Dermis blood vessel endothelial cell (primary cell): ENCODE measurements at places on chromosomes 5 and 9. TPM values are rescaled to one million over a fixed set of nuclear protein-coding genes. Genes with fewer than 3 reads are reported as not detected.

Gene OR13F1
- not detected in 2 replicates for total RNA-seq

Gene IFNB1
- total RNA-seq = not detected in 2 replicates

Gene CDX1
- not detected in 2 replicates for total RNA-seq

Gene GFI1B
- total RNA-seq = not detected in 2 replicates

Gene RNF183
- not detected in 2 replicates for total RNA-seq

Gene DCTN3
- total RNA-seq = 65.3 and 74.4 TPM in 2 replicates

Gene AJM1
- 1.0 TPM in 2 replicates for total RNA-seq

Gene SNCAIP
- 35.9 and 93.1 TPM in 2 replicates for total RNA-seq

Gene PPP2R2B
- total RNA-seq = not detected in 2 replicates

Gene PCDH1
- 94.4 and 162 TPM in 2 replicates for total RNA-seq

Gene ITGA1
- 75.4 and 81.2 TPM in 2 replicates for total RNA-seq

GRCh38 chr5:128143911-128144310 is 60.3 kb downstream of the SLC12A2 start:
- DNase-seq = no peak

DNA sequence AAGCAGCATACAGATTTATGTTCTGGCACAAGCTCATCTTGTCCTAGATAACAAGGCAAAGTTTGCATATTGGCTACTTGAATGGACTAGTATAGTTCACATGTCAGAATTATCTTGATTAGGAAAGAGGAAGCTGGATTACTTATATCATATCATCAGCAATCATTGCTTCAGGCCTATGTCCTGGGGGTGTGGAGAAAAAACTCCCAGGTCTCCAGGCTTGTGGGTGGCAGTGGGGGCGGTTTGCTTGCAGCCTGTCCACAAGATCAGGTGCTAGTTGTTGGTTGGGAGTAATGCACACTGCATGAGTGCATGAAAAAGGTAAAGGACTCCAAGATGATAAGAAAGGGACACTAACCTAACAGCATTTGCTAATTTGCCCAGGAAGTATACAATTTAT is 326.4 kb upstream of the PDE4D start:
- DNase-seq = no peak

- no peak for DNase-seq
Observed at GRCh38 chr5:133819977-133820471, 148.4 kb downstream of the C5orf15 start.

GRCh38 chr5:14212838-14213237 is 69.7 kb downstream of the TRIO start:
- no peak for DNase-seq

GRCh38 chr9:134424818-134425217 is 98.6 kb downstream of the RXRA start:
- no peak for DNase-seq

- no peak for DNase-seq
Observed at GRCh38 chr9:90974016-90974415, 172.4 kb downstream of the SYK start.

GRCh38 chr9:133067813-133068212 is 6.0 kb downstream of the CEL start:
- DNase-seq = no peak

- DNase-seq = no peak
Observed at GRCh38 chr5:56019306-56020272, 24.8 kb upstream of the IL6ST start.

GRCh38 chr5:5278201-5278814 is 138.2 kb downstream of the ADAMTS16 start:
- no peak for DNase-seq

GRCh38 chr9:127193483-127193882 is 71.0 kb upstream of the ANGPTL2 start:
- DNase-seq = no peak

GRCh38 chr5:322942-323879 is 1.7 kb downstream of the AHRR start:
- DNase-seq = no peak

GRCh38 chr5:2267991-2268390 is 385.3 kb upstream of the IRX4 start:
- no peak for DNase-seq

- DNase-seq = peak; percentile 88
Observed at GRCh38 chr9:36903541-36904435, 130.3 kb downstream of the PAX5 start.

GRCh38 chr9:91011891-91012290 is 210.3 kb downstream of the SYK start:
- peak; percentile 30 for DNase-seq

DNA sequence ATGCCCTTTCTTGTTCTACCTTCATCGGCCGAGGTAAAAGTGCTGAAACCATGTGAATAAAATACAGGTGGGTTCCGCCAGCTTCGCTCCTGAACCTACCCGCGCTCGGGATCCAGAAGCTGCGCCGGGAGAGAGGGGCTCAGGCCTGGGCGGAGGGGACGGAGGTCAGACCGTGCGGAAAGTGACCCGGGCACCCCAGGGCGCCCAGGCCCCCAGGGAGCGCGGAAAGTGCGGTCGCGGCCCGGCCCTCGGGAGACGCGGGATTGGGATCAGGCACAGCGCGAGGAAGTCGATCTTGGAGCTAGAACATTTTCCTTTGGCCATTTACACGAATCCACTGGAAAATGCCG is 329 bp downstream of the SYK start:
- no peak for DNase-seq

DNA sequence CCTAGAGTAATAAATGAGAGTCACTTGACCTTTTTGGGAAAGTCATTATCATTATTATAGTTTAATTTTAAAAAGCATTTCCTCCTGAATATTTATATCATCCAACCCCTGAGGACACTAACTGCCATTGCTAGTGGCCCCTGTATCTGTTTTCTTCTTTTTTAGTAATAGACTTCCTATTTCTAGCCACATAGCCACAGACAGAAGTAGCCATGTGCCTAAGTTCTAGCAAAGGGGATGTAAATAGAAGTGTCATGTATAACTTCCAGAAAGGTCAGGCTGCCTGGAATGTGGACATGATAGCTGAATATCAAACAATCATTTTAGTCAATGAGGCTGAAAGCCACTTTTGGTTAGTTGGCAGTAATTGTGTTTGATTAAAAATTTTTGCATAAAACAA is 37.5 kb upstream of the IQGAP2 start:
- DNase-seq = no peak

DNA sequence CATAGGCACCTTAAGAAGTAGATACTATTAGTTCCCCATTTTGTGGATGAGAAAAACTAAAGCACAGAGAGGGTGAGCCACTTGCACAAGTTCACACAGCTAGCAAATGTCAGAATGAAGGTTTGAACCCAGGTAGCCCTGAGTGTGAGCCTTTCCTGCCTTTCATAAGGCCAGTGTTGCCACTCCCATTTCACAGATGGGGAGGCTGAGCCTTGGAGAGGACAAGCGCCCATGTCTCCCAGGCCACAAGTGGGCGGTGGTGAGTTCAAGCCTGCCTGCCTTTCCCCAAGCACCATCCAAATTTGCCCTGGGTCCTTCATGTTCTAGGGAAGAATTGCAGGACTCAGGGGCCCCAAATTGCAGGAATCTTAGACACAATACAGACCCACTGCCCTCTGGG is 50.6 kb downstream of the LHX2 start:
- DNase-seq = no peak

DNA sequence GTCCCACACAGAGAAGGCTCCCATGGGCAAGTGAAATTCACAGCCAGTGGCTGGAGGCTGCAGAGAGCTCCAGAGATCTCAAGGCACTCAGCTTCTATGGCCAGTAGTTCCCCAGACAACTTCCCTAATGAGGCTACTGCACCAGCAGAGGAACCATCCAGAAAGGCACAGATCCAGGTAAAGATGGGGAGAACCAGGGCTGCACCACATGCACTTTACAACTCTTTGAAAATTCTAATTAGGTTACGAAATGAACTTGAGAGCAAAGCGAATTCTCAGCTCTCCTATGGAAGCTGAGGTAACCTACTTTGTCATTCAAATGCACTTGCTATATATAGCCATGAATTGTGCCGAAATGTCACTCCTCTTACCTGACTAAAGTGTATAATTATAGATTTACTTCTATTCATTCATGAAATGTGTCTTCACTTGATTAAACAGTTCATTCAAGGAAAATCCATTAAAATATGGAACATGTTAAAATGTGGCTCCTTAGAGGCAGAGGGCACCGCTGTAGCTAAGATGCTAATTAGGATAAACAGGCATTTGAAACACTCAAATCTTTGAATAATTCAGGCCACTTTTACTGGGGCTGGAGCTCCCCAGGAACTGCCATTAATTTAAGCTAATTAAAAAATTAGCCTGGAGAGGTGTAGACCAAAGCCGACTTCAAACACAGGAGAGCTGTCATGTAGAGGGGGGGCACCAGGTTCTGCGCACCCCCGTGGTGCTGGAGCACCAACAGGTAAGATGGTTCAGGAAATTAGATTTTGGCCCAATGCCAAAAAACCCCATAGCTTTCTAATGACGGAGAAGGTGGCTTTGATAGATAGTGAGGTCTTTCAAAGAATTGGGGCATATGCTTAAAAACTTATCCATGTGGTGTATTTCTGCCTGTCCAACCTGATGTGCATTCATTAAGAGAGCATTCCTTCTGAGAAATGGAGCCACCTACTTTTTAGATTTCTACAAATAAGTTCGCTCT is 204.1 kb downstream of the GABBR2 start:
- DNase-seq = no peak

DNA sequence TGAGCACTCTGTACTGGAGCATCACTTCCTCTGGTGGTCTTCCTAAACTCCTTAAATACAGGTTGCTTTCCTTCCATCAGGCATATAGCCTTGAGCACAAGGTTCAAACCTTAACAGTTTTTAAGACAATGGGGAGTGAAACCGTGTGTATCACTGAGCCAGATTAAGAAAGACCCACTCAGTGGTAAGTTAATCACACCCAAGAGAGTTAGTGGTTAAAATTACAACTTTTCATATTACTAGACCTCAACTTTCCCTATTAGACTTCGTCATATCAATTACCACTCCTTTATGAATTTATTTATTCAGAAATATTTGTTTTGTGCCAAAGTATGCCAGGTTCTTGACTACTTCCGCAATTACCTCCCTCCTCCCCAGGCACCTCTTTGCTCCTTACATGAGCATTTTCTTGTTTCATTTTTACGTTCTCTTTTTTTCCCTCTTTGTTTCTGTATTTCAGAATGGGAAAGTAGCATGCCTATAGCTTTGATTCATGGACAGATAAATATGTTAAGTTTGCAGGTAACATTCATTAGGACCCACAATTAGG is 351.0 kb downstream of the KIAA0825 start:
- DNase-seq = no peak

GRCh38 chr5:45596320-45596719 is 99.9 kb downstream of the HCN1 start:
- no peak for DNase-seq
